ENCODE measurements at places on chromosomes 1 and 21.

DNA sequence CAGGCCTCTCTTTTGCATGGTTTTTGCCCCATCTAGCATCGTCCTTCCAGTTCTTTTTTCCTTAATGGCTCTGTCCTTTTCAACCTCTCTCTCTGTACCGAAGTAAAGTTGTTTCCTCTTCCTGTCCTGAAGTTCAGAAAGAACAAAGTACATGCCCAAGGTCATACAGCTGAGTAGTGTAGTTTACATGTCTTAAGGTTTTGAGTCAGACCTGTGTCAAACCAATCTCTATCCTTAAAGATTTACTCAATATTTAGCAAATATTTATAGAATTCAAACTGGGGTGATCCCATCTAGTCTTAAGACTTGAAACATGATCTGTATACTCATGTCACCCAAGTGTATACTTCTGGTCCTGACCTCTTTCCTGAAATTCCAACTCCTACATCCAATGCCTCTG is 118.7 kb upstream of the SGIP1 start:
- DNase-seq, result no peak

- peak; percentile 90 for DNase-seq
Measured at GRCh38 chr1:229694053-229694693, 68.1 kb downstream of the URB2 start.

DNA sequence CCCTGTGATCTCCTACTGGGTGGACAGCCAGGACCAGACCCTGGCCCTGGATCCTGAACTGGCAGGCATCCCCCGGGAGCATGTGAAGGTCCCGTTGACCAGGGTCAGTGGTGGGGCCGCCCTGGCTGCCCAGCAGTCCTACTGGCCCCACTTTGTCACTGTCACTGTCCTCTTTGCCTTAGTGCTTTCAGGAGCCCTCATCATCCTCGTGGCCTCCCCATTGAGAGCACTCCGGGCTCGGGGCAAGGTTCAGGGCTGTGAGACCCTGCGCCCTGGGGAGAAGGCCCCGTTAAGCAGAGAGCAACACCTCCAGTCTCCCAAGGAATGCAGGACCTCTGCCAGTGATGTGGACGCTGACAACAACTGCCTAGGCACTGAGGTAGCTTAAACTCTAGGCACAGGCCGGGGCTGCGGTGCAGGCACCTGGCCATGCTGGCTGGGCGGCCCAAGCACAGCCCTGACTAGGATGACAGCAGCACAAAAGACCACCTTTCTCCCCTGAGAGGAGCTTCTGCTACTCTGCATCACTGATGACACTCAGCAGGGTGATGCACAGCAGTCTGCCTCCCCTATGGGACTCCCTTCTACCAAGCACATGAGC is 17.2 kb upstream of the SLC25A44 start:
- DNase-seq, result no peak

- no peak for DNase-seq
Measured at GRCh38 chr1:25990702-25991395, 7.0 kb downstream of the PAFAH2 start.

GRCh38 chr1:2137257-2138121 is 57.1 kb downstream of the FAAP20 start:
- no peak for DNase-seq

DNA sequence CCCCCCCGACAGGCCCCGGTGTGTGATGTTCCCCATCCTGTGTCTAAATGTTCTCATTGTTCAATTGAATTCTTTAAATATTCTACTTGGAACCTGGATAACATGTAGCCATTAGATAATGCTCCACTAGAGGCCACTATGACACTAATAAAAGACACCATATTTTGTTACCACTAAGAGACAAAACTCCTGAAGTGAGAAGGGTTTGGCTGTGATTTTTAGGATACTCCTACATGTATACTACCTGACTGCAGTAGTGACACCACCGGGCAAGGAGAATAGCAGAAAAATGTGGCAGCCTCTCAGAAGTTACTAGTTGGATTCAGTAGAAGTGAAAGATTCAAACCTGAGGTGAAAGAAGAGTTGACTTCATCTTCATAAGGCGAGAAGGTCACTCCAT is 36.0 kb downstream of the F5 start:
- DNase-seq, result no peak

GRCh38 chr1:201551877-201552731 is 13.2 kb downstream of the NAV1 start:
- DNase-seq, result no peak

DNA sequence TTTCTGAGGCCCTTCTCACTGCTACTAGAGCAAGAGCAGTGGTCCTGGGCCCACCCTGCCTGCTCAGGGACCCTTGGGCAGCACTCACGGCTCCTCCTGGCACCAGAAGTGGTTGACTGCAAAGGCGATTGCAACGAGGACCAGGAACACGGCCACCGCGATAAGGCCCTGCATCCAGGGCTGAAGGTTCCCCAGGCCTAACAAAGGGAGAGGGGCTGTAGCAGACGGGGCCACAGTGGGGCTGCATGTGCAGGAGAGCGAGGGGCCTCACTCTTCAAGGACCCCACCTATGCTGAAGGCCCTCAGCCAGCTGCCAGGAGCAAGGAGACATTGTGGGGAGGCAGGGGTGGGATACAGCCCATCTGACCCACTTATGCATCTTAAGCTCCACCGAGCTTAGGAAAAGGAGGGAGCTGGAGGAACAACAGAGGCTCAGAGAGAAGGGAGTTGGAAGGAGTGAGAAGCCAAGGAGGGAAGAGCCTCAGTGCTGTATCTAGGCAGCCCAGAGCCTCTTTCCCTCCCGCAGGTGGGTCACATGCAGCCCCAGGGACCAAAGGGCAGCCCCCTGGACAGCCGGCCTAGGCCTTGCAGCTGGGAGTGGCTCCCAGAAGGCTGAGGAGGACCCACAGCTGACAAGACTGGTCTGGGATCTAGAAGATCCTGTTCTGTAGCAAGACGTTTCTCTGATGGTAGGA is 2.5 kb downstream of the PDZK1IP1 start:
- DNase-seq, result no peak

GRCh38 chr1:93729502-93729901 is 47.9 kb upstream of the BCAR3 start:
- DNase-seq, result no peak

DNA sequence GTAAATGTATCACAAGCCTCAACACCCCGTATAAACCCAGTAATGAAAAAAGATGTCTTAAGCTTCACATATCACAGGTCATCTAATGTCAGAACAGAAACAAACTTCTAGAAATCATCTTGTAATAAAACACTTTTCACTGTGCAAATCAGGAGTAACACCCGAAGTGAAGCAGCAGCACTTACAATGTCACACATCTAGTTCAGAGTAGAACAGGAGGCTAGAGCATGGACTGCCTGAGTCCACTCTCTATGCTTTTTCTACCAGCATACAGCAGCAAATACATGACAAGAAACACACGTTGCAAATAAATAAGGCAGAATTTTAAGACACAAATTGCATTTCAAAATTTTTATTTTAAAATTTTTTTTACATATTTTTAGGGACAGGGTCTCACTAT is 57.2 kb downstream of the AKT3 start:
- DNase-seq, result no peak

DNA sequence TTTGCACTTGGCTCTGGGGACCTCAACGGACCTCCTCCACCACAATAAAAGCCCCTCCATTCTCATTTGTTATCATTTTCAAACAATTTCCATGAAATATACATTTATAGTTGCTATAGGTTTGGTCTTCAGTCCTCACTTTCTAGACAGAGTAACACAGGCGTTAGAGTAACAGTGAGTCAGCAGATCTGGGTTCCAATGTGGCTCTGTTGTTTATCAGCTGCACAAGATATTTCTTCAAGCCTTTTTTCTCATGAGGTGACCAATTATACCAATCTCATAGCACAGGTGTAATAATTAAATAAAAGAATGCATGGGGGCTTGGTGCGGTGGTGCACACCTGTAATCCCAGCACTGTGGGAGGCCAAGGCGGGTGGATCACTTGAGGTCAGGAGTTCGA is 32.8 kb upstream of the PSMB2 start:
- DNase-seq, result no peak

- no peak for DNase-seq
Measured at GRCh38 chr1:18856435-18856834, 3.0 kb downstream of the TAS1R2 start.

GRCh38 chr1:48560116-48560515 is 88.1 kb upstream of the SPATA6 start:
- DNase-seq, result no peak

DNA sequence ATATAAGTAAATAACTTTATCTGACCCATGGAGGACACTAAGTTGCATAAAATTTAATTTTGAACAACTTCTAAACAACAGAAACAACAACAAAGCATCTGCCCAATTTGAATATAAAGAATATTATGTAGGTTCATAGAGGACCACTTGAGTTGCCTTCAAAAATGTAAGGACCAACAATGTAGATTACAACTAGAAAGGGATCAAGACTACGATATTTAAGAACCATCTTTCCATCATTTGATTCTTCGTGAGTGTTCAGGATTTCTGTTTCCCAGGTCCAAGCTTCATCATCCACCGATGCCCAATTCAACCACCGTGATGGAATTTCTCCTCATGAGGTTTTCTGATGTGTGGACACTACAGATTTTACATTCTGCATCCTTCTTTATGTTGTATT is at the start of gene OR14C36:
Gene OR14C36, plus strand, starts transcription at position 301 of the 400 bp plus-strand sequence. Its CDS starts 0 bp downstream, at position 301.
- DNase-seq, result no peak

GRCh38 chr1:104933846-104934245 is 1184.1 kb downstream of the AMY1C start:
- DNase-seq, result no peak

DNA sequence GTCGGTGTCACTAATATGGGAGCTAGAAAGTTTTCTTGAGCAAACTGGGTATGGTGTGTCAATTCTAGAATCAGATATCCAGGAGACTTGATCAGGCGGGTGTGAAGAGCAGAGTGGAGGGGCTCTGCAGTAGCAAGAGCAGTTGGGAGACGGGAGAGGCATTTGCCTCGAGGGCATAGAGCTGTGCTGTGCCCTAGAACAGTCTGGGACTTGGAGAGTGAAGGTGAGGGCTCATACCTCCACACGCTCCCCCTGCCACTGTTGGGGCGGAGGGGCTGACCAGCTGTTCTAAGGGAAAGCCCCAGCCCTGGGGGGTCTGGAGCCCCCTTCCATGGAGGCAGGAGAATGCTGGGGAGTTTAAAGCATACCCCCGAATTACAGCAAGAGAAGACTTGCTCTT is 33.8 kb downstream of the SIM2 start:
- no peak for DNase-seq

- no peak for DNase-seq
Measured at GRCh38 chr1:57124768-57125446, 159.1 kb upstream of the C8B start.

- DNase-seq, result no peak
Measured at GRCh38 chr1:155671750-155672149, 16.8 kb downstream of the YY1AP1 start.

GRCh38 chr21:15122241-15122640 is 57.4 kb upstream of the NRIP1 start:
- DNase-seq, result no peak

DNA sequence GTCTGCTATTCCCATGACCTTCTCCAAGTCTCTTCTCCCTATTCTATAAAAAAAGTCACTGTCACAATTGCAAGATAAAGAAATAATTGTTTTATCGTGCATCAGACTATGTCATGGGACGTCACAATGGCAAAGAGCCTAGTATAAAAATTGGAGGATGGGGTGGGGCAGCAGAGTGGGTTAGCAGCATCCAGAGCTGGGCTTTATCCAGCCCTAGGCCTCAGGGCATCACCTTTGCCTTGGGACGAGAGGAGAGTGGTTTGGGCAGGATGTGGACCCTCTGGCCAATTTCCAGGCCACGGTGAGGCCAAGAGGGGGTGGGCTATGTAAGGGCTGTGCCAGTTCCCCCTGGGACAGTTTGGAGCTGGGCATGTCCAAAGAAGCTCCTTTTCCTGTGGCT is 25.7 kb downstream of the WNT4 start:
- peak; percentile 1 for DNase-seq

- DNase-seq, result no peak
Measured at GRCh38 chr1:220160027-220160426, 66.1 kb downstream of the IARS2 start.

DNA sequence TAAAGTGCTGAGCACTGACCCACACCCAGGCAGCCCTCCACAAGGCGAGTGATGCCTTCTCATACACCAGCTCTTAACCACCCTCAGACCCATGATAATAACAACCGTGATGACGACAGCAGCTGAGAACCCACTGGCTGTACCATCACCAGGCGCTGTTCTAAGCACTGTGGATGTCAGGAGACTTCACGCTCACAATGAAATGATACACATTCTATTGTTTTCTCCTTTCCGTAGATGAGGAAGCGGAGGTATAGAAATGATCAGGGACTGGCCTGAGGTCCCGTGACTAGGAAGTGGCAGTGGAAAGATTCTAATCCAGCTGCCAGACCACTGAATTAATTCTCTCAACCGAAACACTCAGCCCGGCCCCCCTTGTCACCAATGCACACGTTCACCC is 32.6 kb downstream of the SDC3 start:
- no peak for DNase-seq

- peak; percentile 55 for DNase-seq
Measured at GRCh38 chr1:221117548-221117951, 238.3 kb downstream of the HLX start.

DNA sequence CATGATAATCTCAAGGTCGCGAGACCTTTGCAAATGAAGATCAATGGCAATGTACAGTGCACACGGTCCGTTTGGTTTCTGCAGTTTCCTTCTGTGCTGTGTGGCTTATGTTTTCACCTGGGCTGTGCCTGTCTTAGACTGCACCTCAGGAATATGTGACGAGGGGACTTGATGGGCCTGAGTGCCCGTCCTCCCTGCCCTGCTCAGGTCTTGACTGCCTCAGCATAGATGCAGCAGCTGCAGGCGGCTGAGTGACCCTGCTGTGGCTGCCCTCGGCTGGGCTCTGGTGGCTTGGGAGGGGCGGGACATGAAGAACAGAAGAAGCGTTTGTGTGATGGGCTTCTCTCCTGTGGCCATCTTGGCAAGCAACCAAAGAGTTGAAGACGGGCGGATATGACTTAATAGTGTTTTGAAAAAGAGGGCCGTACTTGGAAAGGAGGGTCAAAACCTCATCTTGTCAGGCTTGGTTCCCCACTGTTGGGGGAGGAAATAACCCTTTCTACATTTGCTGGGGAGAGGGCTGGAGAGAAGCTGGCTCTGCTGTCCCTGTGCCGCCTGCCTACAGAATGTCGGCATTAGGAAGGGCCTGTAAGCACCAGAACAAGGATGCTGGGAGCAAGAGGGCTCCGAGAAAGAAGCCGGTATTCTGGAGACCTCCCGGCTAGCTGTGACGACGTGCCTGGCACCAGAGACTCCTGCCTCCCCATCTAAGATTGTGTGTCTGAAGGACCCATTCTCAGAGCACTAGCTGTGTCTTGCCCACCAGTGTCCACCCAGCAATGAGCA is 7.1 kb downstream of the MYBPHL start:
- peak; percentile 86 for DNase-seq

GRCh38 chr1:204041803-204042505 is 31.0 kb upstream of the SOX13 start:
- DNase-seq, result no peak

GRCh38 chr1:221806236-221806635 is 64.3 kb upstream of the DUSP10 start:
- DNase-seq, result no peak

DNA sequence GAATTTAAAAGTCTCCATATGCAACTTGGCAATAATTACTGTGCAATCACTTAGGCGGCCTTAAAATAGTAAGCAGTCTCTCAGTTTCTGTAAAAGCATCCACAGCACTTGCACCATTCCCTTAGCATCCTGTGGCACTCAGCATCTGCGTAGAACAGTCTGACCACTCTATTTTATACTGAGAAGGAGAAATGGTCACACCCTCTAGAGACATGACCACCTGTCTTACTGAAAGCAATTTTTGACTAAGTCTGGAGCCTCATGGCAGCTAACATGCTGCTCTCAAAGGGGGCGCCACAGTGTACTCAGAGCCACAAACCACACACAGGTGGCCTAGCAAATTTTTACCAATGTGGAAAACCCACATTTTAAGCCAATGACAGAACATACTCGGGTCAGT is 62.0 kb downstream of the KCNK1 start:
- no peak for DNase-seq

All from heart left ventricle (tissue), 16 donors.